ENCODE measurements at places on chromosomes 12 and 14.

GRCh38 chr14:90796329-90796728 is 19.9 kb downstream of the TTC7B start:
- DNase-seq = no peak

- no peak for DNase-seq
These were observed 27.8 kb downstream of the MUCL1 start for GRCh38 chr12:54882079-54882478.

DNA sequence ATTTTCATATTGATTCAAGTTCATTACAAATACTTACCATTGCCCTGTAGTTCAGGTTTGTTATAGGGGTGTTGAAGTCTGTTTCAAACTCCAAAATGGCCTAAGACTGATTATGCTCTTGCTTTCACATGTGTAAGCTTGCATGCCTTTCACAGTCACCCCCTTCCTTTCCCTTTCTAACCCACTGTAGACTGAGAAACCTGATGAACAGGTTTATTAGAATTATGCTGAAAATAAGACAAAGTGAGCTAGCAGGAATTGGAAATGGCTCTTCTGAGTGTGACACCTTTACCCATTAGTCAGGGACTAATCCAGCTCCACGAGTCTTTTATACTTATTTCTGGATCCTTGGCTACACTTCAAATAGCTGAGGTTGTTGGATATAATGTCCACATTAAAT is 38.9 kb downstream of the FBXO33 start:
- no peak for DNase-seq

DNA sequence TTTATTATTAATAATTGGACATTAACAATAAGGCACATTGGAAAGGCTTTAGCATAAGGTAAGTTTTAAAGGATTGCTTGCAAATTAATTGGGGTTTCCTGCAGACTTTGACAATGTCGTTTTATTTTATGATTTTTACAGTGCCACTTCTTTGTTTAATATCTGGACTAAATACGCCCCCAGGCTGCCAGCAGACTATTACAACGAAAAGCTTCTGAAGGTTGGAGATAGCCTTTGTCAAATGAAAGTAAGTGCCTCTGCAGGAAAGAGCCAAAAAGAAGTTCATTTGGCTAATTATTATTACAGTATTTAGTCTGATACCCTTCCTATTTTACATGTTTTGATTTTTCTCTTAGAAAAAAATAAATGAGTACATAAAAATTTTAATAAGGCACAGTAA is 11.3 kb downstream of the CFAP54 start:
- DNase-seq = no peak

DNA sequence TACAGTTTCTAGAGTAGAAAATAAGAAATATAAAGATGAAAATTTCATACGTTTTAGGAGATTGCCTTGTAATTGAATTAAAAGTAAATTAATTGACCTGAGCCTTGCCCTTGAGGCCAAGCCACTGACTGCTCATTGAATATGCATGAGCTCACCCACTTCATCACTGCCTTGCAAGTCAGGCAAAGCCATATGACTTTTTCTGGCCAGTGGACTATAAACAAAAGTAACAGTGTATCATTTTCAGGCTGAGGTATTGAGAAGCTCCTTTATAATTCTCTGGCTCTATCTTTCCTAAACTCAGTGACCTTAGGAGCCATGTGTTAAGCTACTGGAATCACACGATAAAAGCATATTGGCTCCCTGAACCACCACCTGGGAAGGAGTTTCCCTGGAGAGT is 369.3 kb downstream of the NUAK1 start:
- DNase-seq = no peak

GRCh38 chr12:19199332-19199731 is 69.8 kb downstream of the PLEKHA5 start:
- DNase-seq = no peak

- DNase-seq = peak; percentile 62
These were observed 54.3 kb upstream of the KCNJ8 start for GRCh38 chr12:21828779-21829178.
